Thoracic aorta (tissue), 2 donors: ENCODE measurements at places on chromosomes 16 and 17.

DNA sequence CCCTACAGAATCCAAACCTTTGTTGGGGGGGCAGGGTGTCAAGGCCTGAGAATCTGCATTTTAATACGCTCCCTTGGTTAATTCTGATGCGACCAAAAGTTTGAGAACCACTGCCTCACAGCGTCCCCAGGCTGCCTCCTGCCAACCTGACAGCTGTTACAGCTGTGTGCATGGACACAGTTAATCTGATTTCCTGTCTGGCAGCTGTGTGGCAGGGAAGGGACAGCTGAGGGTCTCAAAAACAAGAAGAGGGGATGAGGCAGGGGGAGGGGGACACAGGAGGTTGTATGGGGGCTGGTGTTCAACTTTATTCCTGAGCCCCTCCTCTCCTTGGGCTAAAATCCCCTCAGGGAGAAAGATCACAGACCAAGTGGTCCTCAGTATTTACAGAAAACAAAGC lies 17.5 kb downstream of the HDAC5 start:
- no peak for DNase-seq

DNA sequence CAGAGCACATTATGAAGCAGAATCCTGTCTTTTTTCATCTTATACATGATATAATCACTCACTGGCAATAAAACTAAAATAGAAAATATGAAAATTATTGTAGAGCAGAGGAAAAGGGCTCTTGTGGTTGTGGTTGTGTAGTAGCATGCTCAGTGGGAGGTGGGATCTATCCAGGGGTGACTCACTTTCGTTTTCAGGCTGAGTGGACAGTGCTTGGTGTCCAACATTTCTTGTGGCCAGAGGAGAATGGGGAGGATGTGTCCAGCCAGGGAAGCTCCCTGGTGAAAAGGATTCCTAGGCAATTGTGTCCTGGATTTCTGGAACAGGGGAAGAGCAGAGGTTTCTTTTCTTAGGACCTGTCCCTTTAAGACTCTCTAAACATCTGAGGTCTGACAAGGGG lies 31.9 kb upstream of the CPHXL start:
- no peak for DNase-seq

DNA sequence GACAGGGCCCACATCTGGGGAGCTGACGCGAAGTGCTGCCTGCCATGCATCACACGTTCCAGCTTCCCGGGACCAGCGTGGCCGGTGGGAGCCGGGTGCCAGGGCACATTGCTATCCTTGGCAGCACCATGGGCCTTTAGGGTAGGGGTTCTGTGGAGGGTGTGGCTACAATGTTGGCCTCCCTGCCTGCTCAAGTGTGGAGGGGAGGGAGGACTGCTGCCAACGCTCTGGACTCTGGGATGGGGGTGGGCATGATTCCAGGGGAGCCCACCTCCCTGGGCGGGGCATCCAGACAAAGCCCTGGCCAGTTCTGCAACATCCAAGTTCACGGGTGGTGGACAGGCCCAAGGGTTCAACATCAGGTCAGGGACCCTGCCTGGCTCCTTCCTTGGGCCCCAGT lies 13.9 kb downstream of the GRB7 start:
- no peak for DNase-seq

GRCh38 chr17:76781056-76781982 lies 43.4 kb downstream of the MFSD11 start:
- no peak for DNase-seq

- no peak for DNase-seq
Measured at GRCh38 chr17:73192206-73192893, 505 bp upstream of the COG1 start.

GRCh38 chr17:42378959-42379594 lies 9.2 kb downstream of the STAT3 start:
- DNase-seq: no peak

DNA sequence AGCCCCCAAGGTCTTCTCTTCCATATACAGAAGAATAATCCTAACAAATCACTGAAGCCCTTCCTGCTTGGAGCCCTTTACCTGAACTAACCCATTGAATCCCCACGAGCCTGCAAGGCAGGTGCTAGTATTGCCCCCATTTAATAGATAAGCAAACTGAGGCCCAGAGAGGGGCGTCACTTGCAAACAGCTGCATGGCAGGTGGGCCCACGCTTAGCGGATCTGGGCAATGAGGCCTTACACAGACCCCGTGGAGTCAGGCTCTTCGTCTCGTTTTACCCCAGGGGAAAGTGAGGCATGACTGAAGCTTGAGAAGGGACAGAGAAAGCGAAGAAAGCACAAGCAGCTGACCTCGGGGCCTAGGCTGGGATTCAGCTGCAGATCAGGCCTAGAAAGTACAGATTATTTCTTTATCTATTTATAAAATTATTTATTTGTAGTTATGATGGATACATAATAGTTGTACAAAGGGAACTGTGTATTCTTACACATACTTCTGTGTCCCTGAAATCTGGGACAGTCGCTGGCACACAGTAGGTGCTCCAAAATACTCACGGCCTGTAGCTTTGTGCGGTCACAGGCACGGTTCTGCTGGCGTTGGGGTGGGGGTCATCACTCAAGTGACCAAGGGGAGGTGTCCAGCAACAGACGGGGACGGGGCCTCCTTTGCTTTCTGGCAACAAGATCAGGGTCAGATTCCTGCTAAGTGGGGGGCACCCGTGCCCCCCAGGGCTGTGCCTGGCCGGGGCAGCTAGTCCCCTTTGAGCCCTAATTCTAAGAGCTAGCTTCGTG lies 223.2 kb upstream of the GSE1 start:
- no peak for DNase-seq

DNA sequence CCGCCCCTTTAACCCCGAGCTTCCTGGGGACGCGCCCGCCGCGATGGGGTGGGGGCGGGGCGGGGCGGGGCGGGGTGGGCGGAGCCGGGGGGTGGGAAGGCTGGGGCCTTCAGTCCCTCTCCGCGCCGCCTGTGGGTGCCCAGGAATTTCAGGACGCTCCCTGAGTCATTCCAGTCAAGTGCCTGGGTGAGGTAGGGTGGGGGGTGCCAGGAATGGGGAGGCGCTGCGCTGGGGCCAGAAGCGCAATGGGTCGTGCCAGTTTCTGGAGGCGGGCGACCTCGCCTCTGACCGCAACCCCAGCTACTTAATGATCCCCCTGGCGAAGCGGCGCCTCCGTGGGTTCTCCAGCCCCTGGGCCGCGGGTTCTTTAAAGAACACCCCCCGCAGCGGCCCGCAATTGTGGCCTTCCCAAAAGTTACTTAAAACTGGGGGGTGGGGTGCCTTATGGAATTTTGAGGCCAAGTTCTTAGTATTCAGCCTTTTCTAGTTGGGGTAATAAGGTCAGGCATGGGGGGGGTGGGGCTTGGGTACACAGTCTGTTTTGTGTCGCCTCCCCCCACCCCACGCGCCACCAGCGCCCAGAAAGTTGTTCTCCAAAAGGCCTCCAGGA lies 826 bp upstream of the GSE1 start:
- DNase-seq: peak; percentile 62

GRCh38 chr17:51613255-51613654 lies 352.9 kb downstream of the UTP18 start:
- DNase-seq: no peak

- DNase-seq: no peak
Measured at GRCh38 chr16:57196753-57197152, 10.6 kb downstream of the RSPRY1 start.

DNA sequence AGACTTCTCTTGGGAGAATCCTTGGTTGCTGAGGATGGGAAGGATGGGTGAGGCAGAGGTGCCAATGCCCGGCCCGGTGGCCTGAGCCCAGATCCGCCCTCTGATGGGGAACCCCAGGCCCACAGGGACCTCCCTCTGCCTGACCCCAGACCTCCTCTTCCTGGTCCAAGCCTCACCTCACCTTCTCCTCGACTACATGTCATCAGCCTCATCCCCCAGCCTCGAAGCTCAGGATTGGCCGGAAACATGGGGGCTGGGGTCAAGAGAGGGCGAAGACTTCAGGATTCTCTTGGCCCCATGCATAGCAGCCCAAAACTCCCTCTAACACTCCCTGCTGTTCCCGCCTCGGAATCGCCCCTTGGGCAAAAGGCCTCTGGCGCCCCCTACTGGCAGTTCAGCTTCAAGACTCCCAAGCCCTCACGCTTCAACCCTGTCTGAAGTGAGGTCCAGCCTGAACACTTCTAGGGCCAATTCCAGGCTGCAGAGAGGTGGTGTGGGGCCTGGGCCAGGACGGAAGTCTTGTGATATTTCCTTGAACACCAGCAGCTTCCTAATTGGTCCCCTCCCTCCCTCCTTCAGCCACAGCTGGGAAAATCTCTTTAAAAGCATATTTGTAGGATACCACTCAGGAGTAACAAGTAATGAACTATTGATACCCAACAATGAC lies 47.2 kb downstream of the ARHGAP27 start:
- no peak for DNase-seq

- no peak for DNase-seq
Measured at GRCh38 chr16:81280393-81280792, 34.4 kb upstream of the GAN start.

GRCh38 chr17:73203788-73204479 lies 11.1 kb downstream of the COG1 start:
- no peak for DNase-seq

- no peak for DNase-seq
Measured at GRCh38 chr16:31331807-31332301, 23.1 kb upstream of the ITGAX start.

GRCh38 chr16:3641801-3642396 lies 12.6 kb upstream of the DNASE1 start:
- no peak for DNase-seq

DNA sequence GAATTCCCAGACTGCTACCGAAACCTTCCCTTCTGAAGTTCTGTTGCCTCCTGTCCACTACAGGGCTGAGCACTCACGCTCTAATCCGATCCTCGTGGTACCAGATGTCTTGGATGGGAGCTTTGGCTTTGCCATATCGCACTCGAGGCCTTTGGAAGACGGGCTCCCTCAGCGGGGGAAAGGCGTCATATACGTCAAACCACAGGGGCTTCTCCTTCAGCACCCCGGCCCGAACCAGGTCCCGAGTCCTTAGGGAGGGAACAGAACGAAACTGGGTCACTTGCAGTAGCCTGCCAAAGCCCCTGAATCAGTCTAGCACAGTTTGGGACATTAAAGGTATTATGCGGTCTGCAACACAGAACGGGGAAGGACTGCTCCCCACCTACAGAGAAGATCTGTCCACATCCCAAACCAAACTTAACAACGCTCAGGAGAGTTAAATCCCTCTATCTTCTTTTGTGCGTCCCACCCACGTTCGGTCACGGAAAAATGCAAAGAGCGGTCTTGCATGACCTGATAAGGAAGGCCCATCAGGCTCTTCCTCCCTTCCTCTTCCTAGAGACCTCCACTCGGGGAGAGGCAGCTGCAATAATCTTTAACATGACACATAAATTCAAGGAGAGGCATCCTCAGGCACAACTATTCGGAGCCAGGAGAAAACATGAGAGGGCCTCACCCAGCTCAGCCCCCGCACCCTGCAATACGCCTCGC lies 526 bp downstream of the MRPS23 start:
- no peak for DNase-seq

DNA sequence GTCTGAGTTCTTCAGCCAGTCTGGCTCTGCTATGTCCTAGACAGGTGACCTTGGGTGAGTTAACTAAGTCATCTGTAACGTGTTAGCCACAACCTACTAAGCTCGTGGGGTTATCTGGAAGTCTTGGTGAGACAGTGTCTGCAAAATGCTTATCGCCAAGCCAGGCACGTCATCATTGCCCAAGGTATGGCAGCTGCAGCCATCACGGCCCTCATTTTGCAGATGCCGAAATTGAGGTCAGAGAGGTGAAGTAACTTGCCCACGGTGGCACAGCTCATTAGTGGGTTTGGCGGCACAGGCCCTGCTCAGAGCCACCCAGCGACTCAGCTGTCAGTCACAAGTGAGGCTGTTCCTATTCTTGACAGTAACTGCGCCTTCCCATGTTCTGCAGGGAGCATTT lies 79.8 kb downstream of the CMIP start:
- no peak for DNase-seq

- DNase-seq: no peak
Measured at GRCh38 chr16:46947900-46948547, 25.4 kb downstream of the DNAJA2 start.

DNA sequence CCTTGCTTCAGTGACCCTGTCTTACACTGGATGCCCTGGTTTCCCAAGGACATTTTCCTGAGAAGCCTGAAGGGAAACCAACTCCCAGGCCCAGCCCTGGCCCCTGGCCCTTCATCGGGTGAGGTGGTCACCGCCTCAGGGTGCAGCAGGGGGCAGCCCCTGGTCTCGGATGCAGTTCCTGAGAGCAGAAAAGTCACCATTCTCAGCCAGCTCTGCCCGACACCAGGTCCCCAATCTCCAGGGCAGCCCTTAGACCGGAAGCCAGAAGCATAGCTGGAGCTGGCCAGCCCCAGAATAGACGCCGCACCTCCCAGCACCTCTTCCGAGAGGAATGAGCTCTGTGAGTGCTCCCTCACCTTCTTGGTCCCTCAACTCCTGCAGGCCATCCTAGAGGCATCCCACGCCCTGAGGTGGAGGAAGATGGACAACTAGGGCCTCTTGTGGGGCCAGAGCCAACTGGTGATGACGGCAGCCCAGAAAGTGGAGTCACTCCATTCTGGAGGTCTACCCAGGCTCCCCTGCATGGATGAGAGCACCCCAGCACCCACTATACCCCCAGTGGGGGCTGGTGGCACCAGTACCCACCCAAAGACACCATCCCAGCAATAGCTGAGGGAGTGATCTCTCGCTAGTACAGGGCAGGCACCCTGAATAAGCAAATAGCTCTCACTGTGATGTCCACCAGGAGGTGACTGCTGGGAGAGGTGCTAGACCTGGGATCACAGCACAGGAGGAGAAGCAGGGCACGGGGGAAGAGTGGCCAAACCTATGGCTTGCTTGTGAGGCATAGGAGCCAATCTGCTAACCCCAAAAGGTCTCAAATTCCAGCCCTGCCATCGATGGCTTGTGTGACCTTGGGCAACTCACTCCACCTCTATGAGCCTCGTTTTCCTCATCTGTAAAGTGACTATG lies 56.2 kb downstream of the TK2 start:
- no peak for DNase-seq

GRCh38 chr17:56373981-56374833 lies 219.3 kb upstream of the NOG start:
- no peak for DNase-seq

GRCh38 chr17:76696763-76697701 lies 13.7 kb downstream of the MXRA7 start:
- no peak for DNase-seq

DNA sequence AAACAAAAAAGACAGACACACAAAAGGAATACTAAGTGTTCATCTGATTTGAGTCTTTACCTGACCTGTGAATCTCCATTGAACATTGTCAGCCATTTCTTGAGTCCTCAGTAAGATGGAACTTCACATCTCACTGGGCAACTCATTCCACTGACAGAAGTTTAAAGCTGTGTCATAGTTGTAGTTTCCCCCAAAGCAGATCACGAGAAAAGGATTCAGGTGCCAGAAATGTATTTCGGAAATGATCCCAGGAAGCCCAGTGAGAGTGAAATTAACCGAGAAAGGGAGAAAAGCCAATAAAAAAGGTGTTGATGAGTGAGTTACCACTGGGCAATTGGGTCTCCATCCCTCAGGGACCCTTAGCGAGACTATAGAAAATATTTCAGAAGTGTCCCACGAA lies 6.5 kb downstream of the CHD9 start:
- no peak for DNase-seq
